AG04450 (cell line): ENCODE measurements at places on chromosomes 5 and 9.

DNA sequence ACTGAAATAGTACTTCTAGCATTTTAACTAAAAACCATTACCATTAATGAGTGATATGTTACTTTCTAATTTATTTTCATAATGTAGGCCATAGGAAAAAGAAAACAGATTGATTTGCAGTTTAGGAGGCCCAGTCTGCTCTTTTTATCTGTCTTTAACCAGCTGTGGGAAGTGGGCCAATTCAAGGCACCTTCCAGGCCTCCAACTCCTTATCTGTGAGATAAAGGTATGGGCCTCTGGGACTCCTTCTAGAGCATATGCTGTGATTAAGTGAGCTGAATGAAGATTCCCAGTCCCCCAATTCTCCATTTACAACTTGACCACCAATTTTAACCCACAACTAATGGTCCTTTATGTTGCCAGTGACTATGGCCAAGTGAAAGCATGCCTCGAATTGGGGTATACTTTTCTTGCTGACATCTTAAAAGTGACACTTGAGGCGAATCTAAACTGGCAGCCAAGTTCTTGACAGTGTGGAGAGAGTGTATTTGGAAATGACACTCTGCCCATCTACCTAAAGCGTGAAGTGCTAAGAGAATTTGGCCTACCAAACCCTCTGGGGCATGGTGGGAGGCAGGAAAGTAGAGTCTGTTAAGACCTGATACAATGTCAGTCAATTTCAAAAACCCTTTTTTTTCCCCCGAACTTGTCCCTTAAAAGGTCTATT, 88.3 kb downstream of the PIK3R1 start:
- no peak for DNase-seq

- no peak for DNase-seq
These were observed 76.4 kb downstream of the EHMT1 start for GRCh38 chr9:137694962-137695875.

- DNase-seq: peak; percentile 95
These were observed 50.4 kb upstream of the STXBP1 start for GRCh38 chr9:127561491-127562278.

DNA sequence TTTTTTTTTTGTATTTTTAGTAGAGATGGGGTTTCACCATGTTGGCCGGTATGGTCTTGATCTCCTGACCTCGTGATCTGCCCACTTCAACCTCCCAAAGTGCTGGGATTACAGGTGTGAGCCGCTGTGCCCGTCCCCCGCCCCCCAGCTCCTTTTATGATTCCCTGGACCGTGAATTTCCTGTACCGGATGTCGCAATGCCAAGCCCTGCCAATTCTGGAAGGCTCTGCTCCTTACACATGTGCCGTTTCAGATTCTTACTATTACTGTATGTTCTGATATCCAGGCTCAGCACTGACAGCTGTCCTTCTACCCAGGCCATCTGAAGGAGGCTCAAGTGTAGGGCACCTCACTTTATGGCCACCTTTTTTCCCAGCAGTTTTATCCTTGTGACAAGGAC, 100.1 kb downstream of the PLCXD3 start:
- DNase-seq: no peak

GRCh38 chr5:151110992-151111391, 30.2 kb upstream of the TNIP1 start:
- no peak for DNase-seq

DNA sequence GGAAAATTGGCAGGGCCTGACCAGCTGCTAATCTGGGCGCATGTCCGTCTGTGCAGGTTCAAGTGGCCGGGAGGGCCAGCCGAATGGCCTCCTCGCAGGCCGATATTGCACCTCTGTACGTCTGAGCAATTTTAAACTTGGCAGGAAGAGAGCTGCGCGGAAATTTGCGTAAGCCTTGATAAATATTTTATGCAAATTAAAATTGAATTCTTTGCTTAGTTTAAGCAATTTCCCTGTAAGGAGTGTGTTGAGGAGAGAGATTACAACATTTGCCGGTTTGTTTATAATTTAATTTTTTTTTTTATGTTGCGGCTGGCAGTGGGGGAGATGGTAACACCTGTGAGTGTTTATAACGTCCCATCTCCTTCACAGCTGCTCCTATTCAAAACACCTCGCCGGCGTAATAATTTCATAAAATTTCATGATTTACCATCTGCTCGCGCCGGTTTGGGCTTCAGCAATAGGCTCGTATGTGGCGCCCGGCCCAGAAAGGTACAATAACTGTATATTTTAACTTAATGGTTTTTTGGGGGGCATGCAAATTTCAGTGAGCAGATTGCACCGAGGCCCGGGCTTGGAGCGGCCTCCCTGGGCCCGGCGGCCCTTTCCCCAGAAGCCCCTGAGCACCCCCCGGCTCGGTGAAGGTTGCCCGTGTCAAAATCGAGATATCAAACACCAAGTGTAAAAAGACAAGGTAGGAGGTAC, 269.4 kb upstream of the MVB12B start:
- DNase-seq: no peak

- DNase-seq: no peak
These were observed 171.2 kb upstream of the S1PR3 start for GRCh38 chr9:88820055-88820454.
